Activated naive CD4-positive, alpha-beta T cell treated with anti-CD3 and anti-CD28 coated beads, Interleukin-2, amount 10 ng/mL, durations not matched to agents 7 days and 5 days (primary cell): ENCODE measurements at places on chromosomes 5 and 9.

GRCh38 chr5:65108786-65109743 is 340.3 kb downstream of the CWC27 start:
- no peak for DNase-seq

GRCh38 chr5:79983618-79984017 is 7.4 kb downstream of the MTX3 start:
- DNase-seq = no peak

DNA sequence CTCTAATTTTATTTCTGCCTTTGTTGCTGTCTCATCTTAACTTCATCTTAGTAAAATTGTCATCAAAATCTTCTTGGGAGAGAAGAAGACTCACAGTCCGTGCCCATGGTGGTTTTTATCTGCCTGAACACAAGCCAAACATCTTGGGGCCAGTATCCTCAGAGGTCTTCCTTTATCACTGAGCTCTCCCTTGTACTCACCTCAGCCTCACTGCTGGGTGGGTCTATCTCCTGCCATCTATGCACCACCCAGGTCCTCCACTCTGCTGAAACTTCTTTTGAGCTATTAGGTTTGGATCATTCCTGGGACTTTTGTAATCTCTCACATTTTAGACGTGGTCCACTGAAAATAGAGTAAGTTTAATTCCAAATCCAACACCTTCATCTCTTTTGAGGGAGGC is 116.3 kb upstream of the EPB41L4A start:
- DNase-seq = no peak

GRCh38 chr9:76964612-76965011 is 54.8 kb upstream of the FOXB2 start:
- DNase-seq = no peak

- DNase-seq = no peak
These were observed 45.8 kb downstream of the CPEB4 start for GRCh38 chr5:173933901-173934300.

DNA sequence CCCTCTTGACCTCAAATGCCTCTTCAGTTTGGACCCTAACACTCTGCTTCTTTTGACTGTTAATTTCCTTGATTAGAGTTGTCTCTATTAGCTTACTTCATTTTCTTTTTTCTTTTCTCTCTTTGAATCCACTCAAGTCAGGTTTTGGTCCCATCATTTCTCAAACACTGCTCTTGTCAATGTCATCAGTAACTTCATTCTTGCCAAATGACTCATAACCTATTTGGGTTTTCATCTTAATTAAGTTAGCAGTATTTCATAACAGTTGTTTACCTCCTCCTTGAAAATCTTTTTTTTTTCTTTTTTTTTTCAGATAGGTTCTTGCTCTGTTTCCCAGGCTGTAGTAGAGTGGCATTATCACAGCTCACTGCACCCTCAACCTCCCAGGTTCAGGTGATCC is 119.6 kb downstream of the PARP8 start:
- DNase-seq = no peak

GRCh38 chr5:36948041-36948440 is 71.5 kb downstream of the NIPBL start:
- no peak for DNase-seq

DNA sequence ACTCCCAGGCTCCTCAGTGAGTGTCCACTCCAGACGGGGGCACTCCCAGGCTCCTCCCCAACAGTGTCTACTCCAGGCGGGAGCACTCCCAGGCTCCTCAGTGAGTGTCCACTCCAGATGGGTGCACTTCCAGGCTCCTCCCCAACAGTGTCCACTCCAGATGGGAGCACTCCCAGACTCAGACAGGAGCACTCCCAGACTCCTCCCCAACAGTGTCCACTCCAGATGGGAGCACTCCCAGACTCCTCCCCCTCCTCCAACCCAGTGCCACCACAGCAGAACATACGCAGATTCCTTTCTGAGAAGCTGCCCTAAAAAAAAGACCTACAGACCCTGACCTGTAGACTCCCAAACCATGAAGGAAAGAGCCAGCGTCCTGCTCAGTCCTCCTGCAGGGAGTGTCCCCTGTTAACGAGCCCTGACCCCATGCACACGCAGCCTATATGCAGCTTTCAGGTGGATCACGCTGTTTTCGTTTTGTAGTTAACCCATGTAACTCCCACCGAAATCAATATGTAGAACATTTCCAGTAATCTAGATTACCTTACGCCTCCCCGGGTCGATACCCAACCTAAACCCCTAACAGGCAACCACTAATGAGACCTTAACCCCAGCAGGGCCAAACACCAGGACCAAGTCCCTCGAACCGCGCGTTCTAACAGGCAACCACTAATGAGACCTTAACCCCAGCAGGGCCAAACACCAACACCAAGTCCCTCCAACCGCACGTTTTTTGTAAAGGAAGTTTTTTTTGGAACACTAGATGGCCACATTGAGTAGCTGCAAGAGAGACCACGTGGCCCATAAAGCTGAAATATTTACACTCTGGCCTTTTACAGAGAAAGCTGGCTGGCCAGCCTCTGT is 15.7 kb downstream of the PNPLA7 start:
- no peak for DNase-seq

GRCh38 chr5:62475072-62475471 is 62.5 kb downstream of the IPO11 start:
- DNase-seq = no peak
